Mammary microvascular endothelial cell (primary cell): ENCODE measurements at places on chromosomes 12 and 14. TPM values are rescaled to one million over a fixed set of nuclear protein-coding genes. Genes with fewer than 3 reads are reported as not detected.

NUDT14 gene
- total RNA-seq = 53.9 and 58.1 TPM in 2 replicates

ARHGDIB gene
- 678 and 775 TPM in 2 replicates for total RNA-seq

PRR4 gene
- 0.20 TPM in 1 of 2 replicates, not detected in the other for total RNA-seq

GLS2 gene
- total RNA-seq = not detected in 2 replicates

EEF1AKMT3 gene
- 5.0 and 5.1 TPM in 2 replicates for total RNA-seq

JPH4 gene
- not detected in 2 replicates for total RNA-seq

CD163 gene
- total RNA-seq = not detected in 2 replicates

DBX2 gene
- total RNA-seq = not detected in 2 replicates

LYZ gene
- not detected in 2 replicates for total RNA-seq

PRKD1 gene
- 7.8 and 8.9 TPM in 2 replicates for total RNA-seq

CAPZA3 gene
- total RNA-seq = not detected in 2 replicates

GARIN6 gene
- not detected in 2 replicates for total RNA-seq
